ENCODE measurements at places on chromosomes 1 and 21. TPM values are rescaled to one million over a fixed set of nuclear protein-coding genes. Genes with fewer than 3 reads are reported as not detected.

Gene CZIB
- total RNA-seq: 41.6 TPM

Gene SERTAD4
- total RNA-seq: 31.1 TPM

Gene PADI3
- total RNA-seq: under 0.01 TPM

GRCh38 chr1:162398999-162399580 lies 12.8 kb downstream of the SH2D1B start:
- no peak for DNase-seq

GRCh38 chr1:112723511-112723839 lies 8.3 kb upstream of the PPM1J start:
- no peak for DNase-seq

GRCh38 chr1:204413170-204413535 lies 1.5 kb upstream of the PPP1R15B start:
- no peak for DNase-seq

- DNase-seq: no peak
Observed at GRCh38 chr1:20365421-20366055, 74.9 kb downstream of the VWA5B1 start.

DNA sequence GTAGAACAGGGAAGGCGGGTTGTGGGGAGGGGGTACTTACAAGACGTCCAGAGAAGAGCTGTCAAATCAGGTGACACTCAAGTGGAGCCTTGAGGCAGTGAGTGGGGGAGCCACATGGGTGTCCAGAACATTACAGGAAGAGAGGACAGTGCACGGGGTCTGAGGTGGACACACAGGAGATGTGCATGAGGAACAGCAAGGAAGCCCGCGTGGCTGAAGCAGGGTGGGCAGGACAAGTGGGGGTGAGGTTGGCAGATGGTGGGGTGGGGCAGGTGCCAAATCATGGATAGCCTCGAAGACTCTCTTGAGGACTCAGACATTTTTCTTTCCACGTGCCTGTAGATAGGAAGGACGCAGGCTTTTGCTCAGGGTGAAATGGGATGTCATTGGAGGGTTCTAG lies 921 bp downstream of the SMPDL3B start:
- DNase-seq: no peak

DNA sequence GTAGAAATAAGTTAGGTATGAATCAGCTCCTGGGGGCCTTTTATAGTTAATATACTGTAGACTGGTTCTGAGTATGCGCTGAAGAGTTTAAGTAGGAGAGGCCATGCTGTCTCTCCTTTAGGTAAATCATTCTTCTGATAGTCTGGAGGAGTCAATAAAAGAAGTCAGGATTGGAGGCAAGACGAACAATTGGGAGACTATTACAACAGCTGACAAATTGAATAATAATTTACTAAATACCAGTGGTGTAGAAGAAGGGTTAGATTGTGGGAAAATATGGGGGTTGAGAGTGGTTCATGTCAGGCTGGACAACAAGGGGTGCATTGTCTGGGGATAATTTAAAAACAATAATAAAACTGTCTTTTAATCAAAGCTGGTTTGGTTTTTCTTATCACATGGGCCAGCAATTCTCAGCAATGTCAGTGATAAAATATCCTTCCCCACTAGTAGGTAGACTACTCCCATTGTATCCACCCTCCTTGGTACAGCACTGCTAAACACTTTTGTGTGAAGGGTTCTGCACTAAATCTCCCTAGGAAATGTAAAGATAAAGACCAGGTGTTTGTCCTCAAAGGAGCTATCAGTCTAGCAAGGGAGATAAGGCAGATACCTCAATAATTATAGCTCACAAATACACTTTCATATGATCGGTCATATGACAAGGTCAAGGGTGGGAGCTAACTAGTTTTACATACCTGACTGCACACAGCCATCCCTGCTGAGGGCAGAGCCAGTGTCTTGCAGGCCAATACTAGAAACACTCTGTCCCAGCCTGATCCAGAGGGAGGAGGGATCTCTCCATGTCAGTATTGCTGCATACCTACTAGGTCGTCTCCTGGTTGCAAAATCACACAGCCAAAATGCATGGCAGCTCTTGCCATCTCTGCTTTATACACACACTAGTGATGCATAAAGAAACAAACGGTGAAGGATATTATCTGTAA lies 299.7 kb downstream of the VAV3 start:
- no peak for DNase-seq

GRCh38 chr1:30840904-30841598 lies 67.5 kb downstream of the SDC3 start:
- DNase-seq: no peak

GRCh38 chr1:2465371-2466269 lies 10.5 kb upstream of the PLCH2 start:
- DNase-seq: no peak

Data from fibroblast of villous mesenchyme (primary cell).